ENCODE measurements at places on chromosomes 5 and 9.

DNA sequence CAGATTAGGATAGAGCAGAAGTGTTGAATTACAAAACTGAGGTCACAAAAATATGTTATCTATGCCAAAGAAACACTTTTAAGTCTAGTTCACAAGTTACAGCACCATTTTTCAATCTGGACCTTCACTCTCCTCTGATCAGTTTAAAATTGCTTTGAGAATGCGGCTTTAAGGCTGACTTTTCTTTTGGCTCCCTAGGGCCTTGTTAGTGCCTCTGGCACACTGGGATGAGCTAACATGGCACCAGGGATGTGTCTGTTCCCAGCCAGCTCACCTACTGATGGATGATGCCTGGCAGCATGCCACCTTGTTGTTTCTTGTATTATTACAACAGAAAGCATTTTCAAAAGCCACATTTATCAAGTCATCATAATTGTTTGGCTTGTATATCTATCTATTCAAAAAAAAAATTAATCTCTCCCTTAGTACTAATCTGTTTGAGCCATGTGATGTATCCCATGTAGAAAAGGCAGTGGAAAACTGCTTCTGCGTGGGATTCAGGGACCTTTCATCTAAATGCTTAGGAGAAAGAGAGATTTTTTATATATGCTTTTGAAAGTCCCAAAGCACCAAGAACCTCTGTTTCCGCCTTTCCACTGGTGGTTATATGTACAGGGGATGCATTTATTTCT, 46.6 kb downstream of the ADAMTSL1 start:
- DNase-seq: no peak

DNA sequence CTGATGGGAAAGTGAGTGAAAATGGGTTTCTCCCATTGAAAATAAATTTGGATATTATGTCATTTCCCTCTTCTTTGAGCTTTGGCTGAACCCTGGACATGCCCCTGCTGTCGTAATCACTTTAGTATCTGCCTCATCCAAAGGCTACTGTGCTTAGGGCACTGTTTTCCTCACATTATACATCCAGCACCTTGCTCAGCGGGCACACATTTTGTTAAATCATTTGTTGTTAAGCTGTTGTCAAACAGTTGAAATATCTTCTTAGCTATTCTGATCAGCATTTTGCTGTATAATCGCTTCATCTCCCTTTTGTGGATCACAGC, 352.7 kb upstream of the CD180 start:
- no peak for DNase-seq

DNA sequence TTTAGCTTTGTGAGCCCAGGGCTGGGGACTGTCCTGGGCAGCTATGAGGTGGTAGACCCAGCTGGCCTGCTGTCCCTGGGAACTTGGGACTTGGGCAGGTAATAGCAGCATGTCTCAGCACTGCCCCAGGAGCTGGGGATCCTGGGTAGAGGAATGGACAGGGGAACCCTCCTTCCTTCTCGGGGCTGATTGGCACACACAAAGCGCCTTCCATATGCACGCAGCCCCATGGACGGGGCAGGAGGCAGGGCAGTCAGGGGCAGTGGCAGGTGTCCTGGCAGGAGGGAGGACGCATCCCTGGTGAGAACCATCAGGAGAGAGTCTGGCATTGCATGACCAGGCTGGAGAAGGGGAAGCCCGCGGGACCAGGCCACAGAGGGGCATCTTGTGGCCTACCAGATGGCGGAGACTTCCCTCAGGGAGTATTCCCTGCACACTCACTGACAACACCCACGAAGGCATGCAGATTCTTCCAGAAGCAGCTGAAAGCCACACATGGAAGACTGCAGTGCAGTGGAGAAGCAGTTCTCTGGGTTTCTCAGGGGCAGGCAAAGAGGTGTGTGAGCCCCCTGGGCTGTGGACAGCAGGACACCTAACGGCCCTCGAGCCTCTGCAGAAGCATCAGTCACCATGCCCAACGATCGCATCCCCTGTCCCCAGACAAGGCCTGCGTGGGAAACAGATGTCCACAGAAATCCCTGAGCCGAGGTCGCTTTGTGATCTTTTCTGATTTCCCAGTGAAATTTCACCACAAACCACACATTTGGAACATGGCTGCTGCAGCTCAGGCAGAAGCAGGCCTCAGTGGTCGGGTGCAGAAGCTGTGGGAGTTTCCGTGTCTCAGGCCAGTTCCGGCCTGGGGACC, 7.0 kb upstream of the NKD2 start:
- no peak for DNase-seq

- DNase-seq: no peak
Measured at GRCh38 chr5:166342402-166342801, 1949.0 kb upstream of the WWC1 start.

DNA sequence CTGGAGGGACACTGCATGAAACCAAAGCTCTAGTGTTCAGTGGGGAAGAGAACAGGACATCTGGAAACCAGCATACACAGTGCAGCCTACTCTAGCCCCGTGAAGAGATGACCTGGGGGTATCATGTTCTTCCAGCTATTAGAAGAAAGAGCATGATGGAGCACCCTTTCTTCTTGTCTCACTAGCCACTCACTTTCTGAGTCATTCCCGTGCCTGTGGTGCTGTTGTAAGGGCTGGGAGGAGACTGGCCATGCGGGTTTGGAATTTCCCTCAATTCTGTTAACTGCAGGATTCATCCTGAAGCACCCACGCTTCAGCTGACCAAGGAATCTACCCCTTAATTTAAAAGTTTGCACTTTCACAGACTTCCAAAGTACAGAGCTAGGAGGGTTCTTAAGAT, 137.0 kb downstream of the COL23A1 start:
- no peak for DNase-seq

DNA sequence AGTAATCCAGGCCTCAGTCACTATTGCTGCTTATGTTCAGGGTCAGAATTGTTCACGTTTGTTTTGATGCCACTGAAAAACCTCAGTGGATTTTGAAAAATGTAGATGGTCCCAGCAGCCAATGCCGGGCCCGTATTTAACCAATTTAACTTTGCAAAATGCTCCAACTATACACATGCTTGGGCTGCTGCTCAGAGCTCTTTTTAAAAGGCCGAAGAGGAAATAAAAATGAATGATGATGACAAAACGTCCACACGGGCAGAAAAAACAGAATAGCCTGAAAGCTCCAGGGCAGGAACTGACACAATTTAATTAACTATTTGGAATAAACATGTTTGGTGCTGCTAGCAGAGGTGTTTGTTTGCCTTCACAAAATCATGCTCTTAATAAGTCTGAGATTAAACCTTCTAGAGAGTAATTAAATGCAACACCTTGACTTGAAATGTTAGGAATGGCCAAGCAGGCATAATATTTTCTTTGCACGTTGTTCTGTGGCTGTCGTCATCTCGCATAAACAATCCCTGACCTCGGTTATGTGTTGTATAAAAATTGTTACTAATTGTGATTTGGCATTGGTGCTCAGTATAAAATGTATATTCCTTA, 152.7 kb downstream of the SLIT3 start:
- peak; percentile 74 for DNase-seq

DNA sequence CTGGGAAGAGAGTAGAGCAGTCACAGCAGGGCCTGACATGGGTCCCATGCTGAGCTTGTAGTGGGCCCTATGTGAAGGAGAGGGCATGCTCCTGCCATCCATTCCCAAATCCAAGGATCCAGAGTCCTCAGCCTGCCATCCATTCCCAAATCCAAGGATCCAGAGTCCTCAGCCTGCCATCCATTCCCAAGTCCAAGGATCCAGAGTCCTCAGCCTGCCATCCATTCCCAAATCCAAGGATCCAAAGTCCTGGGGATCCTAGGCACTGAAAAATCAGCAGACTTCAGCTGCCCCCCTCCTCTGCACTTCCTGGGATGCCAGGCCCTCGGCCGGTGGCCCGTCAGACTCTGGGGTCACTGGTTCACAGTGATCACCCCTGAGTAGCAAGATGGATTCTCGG, 33.6 kb downstream of the THBS4 start:
- no peak for DNase-seq

- no peak for DNase-seq
Measured at GRCh38 chr5:131795228-131795627, 1.6 kb downstream of the FNIP1 start.

DNA sequence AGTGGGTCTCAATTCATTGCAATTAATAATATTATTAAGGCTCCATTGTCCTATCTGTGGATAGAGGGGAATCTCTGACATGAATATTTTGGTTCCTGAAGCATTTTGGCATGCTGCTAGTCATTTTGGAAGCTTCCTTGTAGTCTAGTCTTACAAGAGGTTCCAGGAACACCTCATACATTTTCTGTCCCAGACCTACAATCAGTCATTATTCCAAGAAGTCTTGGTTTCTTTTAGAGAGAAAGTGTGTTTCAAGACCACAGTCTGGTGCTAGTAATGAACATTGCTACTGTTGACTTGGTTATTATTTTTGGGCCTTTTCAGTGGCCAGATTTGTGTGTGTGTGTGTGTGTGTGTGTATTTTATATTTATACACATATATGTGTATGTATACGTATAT, 98.9 kb downstream of the ERCC6L2 start:
- DNase-seq: no peak

DNA sequence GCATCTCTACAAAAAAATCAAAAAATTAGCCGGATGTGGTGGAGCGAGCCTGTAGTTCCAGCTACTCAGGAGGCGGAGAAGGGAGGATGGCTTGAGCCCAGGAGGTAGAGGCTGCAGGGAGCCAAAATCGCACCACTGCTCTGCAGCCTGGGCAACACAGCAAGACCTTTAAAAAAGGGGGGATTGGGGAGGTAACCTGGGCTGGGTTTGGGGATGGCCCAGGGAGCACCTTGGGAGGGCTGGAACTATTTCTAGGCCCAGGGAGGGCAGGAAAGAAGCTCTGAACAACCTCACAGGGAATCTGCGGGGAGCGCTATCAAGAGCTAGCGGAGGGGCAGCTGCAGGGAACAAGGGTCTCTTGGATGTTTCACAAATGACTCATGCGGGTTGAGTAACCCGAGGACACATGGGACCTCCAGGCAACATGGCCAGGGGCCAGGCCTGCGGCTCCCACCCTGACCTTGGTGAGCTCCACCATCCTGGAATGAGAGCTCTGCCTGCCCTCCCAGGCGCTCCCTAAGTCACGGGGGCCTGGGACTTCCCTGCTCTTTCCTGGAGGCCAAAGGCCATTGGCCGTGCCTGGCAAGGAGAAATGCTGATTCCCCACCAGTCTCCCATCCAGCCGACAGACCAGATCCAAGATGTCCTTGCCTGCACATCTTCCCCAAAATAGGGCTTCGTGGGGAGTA, 23.4 kb downstream of the SARDH start:
- no peak for DNase-seq

GRCh38 chr5:180207593-180207992, 1.4 kb downstream of the RASGEF1C start:
- no peak for DNase-seq

Measured in spinal cord (tissue), 10 donors.